Adipocyte (in vitro differentiated cells): ENCODE measurements at places on chromosomes 1 and 21.
A peak's percentile ranks its signal among the peaks of the same experiment; 100 is the strongest.

- peak; percentile 61 for DNase-seq
Observed at GRCh38 chr1:31572323-31573104, 3.8 kb upstream of the TINAGL1 start.

DNA sequence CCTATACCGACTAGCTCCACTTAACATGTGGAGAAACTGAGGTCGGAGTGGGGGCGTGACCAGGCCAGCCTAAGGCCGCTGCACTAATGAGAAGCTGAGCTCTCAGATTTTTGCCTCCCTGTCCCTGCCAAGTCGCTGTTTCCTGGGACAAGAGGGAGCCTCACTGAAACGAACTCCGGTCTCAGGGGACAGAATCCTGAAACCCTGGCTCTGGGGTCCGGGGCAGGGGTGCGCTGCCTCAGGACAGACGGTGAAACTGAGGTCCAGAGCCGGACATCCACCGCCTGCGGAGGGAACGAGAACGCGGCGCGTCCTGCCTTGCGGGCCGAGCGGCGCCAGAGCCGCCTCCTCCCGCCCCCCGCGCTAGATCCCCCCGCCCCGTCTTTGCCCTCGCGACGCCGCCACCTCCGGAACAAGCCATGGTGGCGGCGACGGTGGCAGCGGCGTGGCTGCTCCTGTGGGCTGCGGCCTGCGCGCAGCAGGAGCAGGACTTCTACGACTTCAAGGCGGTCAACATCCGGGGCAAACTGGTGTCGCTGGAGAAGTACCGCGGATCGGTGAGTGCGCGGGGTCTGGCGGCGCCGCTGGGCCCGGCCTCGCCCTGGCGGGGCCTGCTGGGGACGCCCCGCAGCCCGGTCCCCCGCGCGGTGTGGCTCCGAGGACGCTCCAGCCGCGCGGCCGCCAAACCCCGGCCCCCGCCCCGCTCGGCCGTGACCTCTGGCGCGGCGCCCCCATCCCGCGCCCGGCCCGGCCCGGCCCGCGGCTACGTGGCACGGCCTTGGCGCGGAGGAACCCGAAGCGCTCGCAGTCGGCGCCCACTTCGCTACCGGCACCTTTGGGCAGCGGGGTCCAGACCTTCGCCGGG, at the start of gene GPX7:
GPX7 (plus strand) TSS at position 381 of the 865 bp plus-strand sequence; CDS start at position 420, 39 bp downstream.
- peak; percentile 49 for DNase-seq

DNA sequence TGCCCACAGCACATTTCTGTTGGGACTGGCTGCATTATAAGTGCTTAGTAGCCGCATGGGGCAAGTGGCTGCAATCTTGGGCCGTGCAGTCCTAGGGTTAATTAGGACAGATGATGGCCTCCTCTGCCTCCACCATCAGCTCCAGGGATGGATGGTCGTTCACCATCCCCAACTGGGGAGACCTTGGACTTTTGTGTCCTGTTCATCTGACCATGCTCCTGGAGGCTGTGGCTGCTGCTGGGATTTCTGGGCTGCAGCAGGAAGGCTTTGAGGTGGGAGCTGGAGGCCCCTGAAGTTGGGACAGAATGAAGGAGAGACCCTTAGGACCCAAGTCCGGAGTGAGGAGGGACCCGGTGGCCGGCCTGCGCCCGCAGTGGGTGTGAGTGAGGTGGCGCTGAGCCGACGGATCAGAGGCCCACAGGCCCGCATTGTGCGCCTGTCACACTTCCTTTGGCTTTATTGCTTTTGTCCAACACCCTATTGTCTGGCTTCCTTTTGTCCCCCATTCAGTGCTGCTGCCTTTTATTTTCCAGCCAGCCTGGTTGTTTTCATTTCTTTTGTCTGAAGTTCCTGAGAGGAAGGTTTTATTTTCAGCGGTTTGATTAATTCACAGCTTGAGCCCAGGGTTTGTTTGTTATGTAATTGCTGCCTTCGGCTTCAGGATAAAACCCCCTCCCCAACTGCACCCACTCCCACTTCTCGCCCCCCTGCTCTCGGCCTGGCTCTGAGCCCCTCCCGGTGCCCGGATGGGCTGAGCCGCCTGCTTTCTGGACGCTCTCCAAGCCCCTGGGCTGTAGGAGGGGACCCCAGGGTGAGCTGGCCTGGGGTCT, 35.6 kb downstream of the SOX13 start:
- DNase-seq: no peak

DNA sequence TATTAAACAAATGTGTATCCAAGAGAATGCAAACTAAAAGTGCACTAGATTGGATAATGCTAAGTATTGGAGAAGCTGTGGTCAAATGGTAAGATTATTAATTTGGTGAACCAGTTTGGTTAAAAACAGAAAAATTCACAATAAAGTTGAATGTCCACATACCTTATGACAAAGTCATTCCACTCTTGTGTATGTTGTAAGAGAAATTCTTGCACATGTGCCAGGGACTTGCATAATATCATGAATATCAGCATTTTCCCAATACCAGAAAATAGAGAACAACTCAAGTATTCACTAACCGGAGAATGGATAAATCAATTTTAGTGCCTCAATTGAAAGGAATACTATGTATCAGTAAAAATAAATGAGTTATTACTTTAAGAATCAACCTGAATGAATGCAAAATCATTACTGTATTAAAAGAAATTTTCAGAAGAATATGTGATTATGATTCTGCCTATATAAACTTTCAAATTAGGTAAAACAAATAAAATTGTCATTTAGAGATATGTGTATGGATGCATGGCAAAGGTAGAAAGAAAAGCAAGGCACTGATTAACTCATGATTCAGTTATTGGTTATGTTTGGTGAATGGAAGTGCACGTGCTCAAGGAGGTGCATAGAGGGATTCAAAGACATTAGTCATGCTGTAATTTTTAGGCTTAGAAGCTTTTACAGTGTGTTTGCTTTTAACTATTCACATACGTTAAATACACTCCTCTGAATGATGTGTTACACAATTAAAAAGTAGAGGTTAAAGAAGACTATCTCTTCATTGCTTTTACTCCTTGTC, 217.4 kb upstream of the KCNK2 start:
- DNase-seq: peak; percentile 80

DNA sequence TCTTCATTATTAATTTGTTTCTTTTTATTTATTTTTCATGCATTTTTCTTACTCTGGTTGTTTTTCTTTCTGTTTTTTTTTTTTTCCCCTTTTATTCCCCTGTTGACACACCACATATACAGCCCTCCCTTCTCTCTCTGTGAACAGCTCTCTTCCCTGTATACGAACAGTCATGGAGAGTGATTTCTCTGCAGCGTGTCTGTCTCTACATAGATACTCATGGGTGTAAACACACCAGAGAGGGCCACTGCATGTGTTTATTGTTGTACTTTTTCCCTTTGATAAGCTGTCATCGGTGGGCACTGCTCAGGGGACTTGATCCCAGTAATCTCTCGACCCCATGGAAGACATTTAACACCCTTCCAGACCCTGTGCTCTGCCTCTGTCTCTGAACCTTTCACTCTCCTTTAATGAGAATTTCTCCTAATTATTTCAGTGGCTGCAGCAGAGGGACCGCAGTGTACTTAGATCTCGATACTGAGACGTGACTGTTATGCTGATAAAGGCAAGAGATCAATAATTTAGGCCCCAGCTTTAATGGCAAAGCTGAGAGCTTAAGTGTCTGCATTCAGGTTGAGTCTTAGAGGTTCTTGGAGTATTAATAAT, 113.1 kb downstream of the PBX1 start:
- no peak for DNase-seq

GRCh38 chr1:243910607-243911006, 60.6 kb upstream of the AKT3 start:
- no peak for DNase-seq

DNA sequence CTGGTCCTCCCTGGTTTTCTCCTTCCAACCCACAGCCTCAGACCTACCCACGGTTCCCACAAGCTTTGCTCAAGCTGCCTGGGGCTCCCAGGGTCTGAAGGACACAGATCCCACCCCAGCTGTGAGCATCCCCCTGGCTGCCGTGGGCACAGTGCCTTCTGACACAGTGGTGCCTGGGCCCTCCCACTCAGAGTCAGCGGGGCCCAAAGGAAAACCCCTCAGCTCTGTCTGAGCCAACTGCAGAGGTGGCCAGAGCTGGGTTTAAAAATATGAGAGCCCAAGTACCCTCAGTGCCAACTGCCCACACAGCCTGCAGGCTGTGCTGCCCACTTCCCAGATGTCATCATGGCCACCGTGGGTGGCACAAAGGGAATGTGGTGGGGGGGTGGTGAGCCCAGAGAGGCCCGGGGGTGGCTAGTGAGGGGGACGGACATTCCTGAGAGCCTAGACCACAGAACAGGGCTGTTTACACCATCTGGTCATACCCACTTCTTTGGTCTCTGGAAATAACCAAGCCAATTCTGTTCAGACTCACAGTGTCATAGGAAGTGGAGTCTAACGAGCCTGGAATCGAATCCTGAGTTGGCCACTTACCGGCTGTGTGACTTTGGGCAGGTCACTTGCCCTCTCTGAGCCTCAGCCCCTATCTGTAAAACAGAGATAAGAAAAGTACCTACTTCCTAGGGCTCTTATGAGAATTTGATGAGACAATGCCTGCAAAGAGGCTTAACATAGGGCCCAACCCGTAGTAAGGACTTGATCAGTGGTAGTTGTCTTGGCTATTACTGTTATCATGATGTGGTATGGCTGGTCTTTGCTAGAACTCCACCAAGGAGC, 85.5 kb downstream of the CAMK2N1 start:
- DNase-seq: no peak

GRCh38 chr1:167463080-167463479, 55.2 kb downstream of the CD247 start:
- no peak for DNase-seq

DNA sequence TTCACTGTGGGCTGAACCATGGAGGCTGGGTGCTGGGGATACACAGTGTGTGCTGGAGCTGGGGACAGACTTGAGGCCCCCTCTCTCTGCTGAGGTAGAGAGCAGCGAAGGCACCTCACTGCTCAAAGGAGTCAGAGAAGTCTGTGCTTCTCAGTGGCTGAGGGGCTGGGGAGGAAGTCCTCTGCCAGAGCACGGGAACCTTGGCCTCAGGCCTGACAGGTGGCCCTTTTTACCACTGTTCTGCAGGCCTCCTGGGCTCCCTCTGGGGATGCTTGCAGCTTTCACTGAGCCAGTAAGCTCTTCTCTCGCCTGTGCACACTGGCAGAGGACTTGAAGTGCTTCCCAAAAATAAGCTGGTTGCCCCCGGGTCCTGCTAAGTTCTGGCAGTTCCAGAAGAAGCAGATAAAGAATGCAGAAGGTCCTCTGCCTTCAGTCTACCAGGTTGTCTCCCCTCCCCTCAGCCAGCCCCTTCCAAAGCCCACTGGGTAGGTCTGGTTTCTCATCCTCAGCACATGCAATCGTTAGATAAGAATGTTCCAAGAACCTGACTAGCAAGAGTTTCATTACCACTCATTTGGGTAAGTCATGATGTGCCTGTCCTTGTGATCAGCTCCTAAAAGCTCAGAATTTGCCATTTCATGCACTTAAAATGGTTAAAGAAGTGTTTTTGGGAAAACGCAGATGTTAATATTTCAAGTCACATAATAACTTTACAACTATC, 53.9 kb downstream of the TENT5C start:
- no peak for DNase-seq

GRCh38 chr21:39444421-39445180, 977 bp downstream of the LCA5L start:
- DNase-seq: peak; percentile 77

- no peak for DNase-seq
Observed at GRCh38 chr1:152646656-152647055, 16.5 kb upstream of the LCE2D start.

DNA sequence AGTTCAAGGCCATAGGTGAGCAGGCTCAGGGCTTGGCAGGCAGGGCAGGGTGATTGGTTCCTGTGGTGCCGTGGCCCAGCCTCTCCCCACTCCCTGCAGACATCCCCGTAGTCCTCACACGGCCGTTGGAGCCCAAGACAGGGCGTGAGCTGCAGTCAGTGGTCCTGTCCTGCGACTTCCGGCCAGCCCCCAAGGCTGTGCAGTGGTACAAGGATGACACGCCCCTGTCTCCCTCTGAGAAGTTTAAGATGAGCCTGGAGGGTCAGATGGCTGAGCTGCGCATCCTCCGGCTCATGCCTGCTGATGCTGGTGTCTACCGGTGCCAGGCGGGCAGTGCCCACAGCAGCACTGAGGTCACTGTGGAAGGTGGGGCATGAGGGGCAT, 71.9 kb downstream of the OBSCN start:
- no peak for DNase-seq
